ENCODE measurements at places on chromosomes 13 and 19. TPM values are rescaled to one million over a fixed set of nuclear protein-coding genes. Genes with fewer than 3 reads are reported as not detected.

The CPB2 gene
- not detected for total RNA-seq

The F2RL3 gene
- 5.4 TPM for total RNA-seq

The KPNA3 gene
- 29.8 TPM for total RNA-seq

The DCT gene
- 1.5 TPM for total RNA-seq

The MAB21L1 gene
- total RNA-seq, result 0.37 TPM

The CEACAM6 gene
- not detected for total RNA-seq

The C19orf73 gene
- total RNA-seq, result 3.2 TPM

The SMIM17 gene
- not detected for total RNA-seq

The PEG3 gene
- 8.8 TPM for total RNA-seq
